ENCODE measurements at places on chromosomes 2 and 18.

DNA sequence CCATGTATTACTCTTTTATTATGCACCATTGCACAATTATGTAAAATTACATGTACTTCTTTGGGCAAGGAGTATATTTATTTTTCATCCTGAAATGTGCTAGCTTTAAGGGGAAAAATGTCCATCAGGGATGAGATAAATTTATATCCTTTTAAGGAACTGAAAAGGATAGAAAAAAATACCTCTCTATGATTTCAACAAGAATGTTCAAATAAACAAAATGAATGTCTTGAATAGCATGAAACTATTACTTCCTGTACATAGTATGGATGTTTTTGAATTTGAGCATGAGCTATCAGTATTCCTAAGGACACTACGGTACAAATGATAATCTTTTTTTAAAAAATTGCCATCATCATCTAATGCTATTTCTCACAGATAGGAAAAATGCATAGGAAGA, 1611.9 kb upstream of the ZEB2 start:
- no peak for DNase-seq

- no peak for DNase-seq
Measured at GRCh38 chr18:50956116-50956515, 11.7 kb upstream of the ELAC1 start.

- no peak for DNase-seq
Measured at GRCh38 chr2:217935901-217936684, 66.7 kb downstream of the TNS1 start.

GRCh38 chr2:226002438-226002837, 602.9 kb downstream of the NYAP2 start:
- DNase-seq, result no peak

GRCh38 chr2:231199219-231199618, 788 bp downstream of the ARMC9 start:
- no peak for DNase-seq

DNA sequence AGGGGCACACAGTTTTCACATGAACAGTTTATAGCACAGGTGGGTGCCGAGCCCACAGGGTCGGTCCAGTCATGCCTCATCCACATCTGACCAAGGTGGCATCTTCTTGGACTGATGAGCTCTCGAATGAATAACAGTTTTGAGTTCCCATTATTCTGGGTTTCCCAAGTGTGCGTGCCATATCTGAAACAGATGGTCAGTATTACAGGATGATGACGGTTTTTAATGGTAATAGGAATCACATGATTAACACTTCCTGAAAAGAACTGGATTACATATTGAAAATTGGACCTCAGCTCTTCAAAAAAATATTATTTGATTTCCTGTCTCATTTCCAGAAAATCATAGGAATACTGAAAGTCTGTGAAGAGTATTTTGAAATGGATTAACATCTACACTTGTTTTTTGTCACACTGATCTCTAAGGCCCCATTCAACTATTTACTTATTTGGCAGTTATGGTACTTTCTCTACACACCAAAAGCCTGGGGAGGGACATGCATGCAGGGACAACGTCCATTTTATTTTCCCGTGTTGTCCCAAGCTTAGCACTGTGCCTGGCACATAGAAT, 22.2 kb upstream of the NAB1 start:
- DNase-seq, result no peak

- DNase-seq, result no peak
Measured at GRCh38 chr2:66695226-66695735, 260.4 kb downstream of the MEIS1 start.

DNA sequence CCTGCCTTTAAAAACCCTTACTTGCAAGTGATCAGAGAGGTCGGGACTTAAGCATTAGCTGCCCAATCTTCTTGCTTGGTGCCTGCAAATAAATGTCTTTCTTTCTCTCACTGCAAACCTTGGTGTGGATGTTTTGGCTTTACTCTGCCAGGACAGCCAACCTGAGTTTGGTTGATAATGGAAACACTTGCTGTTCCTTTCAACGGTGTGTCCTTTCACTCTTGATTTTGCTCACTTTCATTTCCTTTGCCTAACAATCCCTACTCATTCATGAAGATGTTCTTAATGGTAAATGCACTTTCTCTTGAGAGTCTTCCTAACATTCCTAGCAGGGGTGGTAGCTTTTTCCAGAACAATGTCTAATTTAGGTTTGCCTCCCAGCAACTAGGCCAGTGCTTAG, 366.2 kb downstream of the HRH4 start:
- no peak for DNase-seq

GRCh38 chr2:180983468-180984242, 3.2 kb downstream of the UBE2E3 start:
- DNase-seq, result no peak

- DNase-seq, result no peak
Measured at GRCh38 chr2:7007846-7008741, 90.9 kb downstream of the RNF144A start.

GRCh38 chr18:61531182-61531581, 198.0 kb downstream of the CDH20 start:
- DNase-seq, result no peak

GRCh38 chr2:191113761-191114160, 37.0 kb downstream of the STAT4 start:
- DNase-seq, result no peak

DNA sequence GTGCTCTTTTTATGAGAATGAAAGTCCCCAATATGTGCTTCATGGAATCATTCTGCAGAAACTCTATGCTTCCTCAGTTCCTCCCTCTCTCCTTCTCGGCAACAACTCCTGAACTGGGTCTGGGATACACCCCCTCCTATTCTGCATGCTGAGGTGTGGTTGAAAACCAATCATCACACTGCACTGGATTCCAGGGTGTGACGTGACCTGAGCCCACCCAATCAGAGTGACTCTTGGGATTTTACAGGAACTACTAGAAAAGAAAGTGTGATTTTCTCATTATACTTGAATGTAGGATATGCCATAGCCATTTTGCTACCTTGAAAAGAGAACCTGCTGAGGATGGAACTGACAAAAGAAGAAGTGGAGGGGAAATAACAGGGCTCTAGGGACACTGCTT, 36.3 kb downstream of the ACVR1 start:
- DNase-seq, result no peak

- DNase-seq, result no peak
Measured at GRCh38 chr2:97995026-97995733, 568 bp downstream of the TMEM131 start.

GRCh38 chr2:20589975-20590703, 60.8 kb downstream of the HS1BP3 start:
- DNase-seq, result no peak

DNA sequence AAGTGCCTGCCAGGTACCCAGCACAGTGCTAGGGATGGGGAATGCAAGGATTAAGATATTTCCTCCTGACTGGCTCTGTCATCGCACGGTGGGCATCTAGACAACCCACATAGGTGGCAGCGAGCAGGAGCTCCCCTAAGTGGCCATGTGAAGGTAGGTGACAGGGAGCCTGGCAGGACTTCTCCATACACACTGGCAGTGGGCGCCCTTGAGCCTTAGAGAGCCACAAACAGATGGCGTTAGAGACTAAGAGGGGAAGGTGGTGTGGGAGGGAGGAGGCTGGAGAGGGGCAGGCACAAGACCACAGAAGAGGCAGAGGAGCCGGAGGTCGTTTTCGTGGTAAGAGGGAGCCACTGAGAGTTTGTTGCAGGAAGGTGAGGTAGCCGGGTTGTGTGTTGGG, 15.2 kb downstream of the PRELID3A start:
- DNase-seq, result no peak

DNA sequence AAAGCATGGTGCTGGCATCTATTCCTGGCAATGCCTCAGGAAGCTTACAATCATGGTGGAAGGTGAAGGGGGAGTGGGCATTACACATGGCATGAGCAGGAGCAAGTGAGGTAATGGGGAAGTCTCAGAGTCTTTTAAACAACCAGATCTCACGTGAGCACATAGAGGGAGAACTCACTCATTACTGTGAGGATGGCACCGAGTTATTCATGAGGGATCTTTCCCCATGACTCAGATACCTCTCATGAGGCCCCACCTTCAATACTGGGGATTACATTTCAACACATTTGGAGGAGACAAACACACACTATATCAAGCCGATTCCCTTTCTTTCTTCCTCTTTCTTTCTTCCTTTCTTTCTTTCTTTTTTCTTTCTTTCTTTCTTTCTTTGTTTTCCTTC, 47.9 kb upstream of the FANCL start:
- DNase-seq, result no peak

GRCh38 chr2:233676046-233676445, 4.3 kb downstream of the UGT1A9 start:
- no peak for DNase-seq

GRCh38 chr2:101909760-101910159, 82.0 kb upstream of the IL1R2 start:
- DNase-seq, result no peak

GRCh38 chr2:109376796-109377495, 236.8 kb downstream of the SEPTIN10 start:
- no peak for DNase-seq

DNA sequence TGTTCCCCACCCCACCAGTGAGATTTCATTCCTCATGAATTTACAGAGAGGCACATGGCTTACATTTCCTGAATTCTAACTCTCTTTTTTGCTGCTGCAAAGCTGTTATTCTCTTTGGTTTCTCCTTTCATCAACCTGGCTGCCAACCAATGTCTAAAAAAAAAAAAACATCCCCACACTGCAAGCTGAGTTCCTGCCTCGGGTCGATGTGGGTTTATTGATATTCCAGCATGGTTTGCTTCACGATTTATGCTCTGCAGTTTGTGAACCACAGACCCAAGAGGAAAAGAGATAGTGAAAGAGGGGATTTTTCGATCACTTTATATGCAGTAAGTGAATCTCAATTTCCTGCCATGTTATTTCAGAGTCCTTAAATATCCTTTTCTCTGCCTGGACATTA, 363.6 kb downstream of the LPIN1 start:
- DNase-seq, result no peak
